ENCODE measurements at places on chromosomes 5 and 9. TPM values are rescaled to one million over a fixed set of nuclear protein-coding genes. Genes with fewer than 3 reads are reported as not detected.

DNA sequence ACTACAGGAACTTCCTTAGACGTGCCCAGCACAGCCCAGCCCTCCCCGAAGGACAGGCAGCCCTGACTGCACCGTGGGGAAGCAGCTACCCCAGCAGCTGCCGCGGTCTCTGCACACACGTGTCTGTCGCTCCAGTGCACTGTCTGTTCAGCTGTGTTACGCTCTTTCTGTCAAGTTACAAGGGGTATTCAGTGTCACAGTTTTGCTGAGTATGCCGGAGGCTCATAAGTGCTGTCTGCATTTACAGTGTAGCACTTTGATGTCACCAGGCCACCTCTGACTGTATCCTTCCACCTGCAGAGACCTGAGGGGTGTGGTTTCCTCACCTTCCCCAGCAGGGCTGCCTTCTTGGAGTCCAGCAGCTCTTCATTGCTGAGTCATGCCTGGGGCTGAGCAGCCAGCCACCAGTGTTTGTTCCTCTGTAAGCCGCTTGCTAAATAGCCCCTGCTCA, 126.8 kb downstream of the EHMT1 start:
- no peaks in the 10 kb centered on the region for H3K27me3 ChIP-seq
- no peak overlapping the region for H3K4me3 ChIP-seq
- peak overlapping the region; percentile 88 for H3K27ac ChIP-seq
- DNase-seq, result no peak

DNA sequence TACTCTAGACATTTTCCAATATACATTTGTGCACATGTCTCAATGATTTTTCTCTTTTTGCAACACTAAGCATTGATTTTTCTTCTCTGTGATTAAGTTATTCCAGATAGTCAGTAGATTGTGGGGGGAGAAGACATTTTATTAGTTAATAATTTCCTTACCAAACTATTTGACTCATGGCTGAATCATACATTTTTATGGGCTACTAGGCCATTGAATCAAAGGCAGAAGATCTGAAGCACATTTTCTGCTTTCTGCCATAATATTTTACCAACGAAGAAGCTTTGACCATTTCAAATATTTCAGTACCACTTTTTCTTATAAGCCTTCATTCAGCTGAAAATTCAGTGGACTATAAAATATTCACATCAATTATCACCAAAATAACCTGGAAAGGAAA, 175.6 kb downstream of the IRX2 start:
- H3K4me3 ChIP-seq, result no peak overlapping the region
- no peak for DNase-seq
- H3K4me1 ChIP-seq, result no peaks in the 10 kb centered on the region
- no peaks in the 10 kb centered on the region for H3K36me3 ChIP-seq
- peaks cover 6% of the 10 kb centered on the region for H3K27me3 ChIP-seq
- no peak overlapping the region for H3K27ac ChIP-seq

GRCh38 chr9:30582240-30582639, 1802.2 kb upstream of the ACO1 start:
- H3K36me3 ChIP-seq, result no peaks in the 10 kb centered on the region
- H3K27me3 ChIP-seq, result peaks cover 4% of the 10 kb centered on the region
- H3K4me1 ChIP-seq, result no peaks in the 10 kb centered on the region
- no peak for DNase-seq
- no peak overlapping the region for H3K4me3 ChIP-seq
- H3K27ac ChIP-seq, result no peak overlapping the region

The LRRC19 gene
- total RNA-seq, result not detected
